ENCODE measurements at places on chromosomes 3 and 15.

DNA sequence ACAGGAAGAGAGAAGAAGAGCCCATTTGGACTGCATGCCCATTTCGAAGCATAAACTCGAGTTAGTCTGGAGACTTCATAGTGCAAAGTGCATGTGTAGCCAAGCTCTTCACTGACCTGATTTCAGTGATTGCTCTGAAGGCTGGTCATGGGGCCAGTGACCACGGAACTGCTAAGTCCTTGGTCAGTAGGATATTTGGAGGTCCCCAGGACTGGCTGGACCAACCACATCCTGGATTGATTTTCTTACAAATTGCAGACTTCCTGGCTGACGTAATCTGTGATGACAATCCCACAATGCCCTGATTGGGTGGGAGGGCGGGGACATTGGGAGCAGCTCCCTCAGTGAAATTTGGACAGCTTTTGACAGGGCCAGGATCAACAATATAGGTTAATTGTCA is 233.4 kb downstream of the CACNA2D3 start:
- DNase-seq: no peak

GRCh38 chr15:64772964-64773363 is 2.4 kb downstream of the RBPMS2 start:
- DNase-seq: no peak

DNA sequence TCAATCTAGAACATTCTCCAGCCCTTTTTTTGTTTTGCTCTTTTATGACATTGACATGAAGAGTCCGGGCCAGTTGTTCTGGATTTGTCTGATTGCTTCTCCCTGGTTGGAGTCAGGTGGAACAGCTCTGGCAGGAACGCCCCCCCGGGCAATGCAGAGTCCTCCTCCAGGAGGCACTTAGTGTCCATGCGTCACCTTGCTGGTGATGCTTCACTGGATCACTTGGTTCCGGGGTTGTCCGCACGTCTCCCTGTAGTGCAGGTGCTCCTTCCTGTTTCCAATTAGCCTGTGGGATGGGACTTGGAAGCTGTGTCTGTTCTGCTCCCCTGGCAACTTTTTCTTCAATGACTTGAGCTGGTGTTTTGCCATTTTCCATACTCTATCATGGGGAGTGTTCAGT is 9.8 kb downstream of the CSK start:
- no peak for DNase-seq

GRCh38 chr15:31609906-31610305 is 283.3 kb downstream of the KLF13 start:
- no peak for DNase-seq
